ENCODE measurements at places on chromosomes 6 and 20. TPM values are rescaled to one million over a fixed set of nuclear protein-coding genes. Genes with fewer than 3 reads are reported as not detected.

Gene MYB
- total RNA-seq, result not detected

Gene BPIFB1
- total RNA-seq, result not detected

Gene CYB5R4
- total RNA-seq, result 14.3 TPM

GRCh38 chr20:36062799-36063198, 91.7 kb upstream of the EPB41L1 start:
- DNase-seq, result no peak
- no peaks in the 10 kb centered on the region for H3K27me3 ChIP-seq
- no peaks in the 10 kb centered on the region for H3K36me3 ChIP-seq
- H3K4me3 ChIP-seq, result no peak overlapping the region
